ENCODE measurements at places on chromosomes 11 and 22. TPM values are rescaled to one million over a fixed set of nuclear protein-coding genes. Genes with fewer than 3 reads are reported as not detected.

- DNase-seq: peak; percentile 62
These were observed 7.3 kb upstream of the SYT7 start for GRCh38 chr11:61587951-61588727.

DNA sequence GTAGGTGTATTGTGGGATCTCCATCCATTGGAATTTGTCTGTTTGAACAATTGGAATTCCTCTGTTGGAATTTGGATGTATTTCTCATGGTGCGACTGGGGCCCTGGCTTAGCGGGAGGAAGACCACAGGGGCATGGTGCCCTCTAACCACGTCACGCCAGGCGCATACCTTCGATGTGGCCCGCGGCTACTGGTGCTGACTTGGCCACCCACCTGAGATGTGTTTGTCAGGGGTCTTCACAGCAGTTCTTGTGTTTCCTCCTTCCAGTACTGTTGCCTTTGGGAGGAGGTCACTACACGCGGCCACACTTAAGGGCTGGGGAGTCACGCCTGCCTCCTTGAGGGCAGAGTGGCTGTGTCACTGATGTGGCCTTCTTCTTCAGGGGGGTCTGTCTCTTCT, 36.6 kb upstream of the GRAMD4 start:
- DNase-seq: no peak

The OR51I1 gene
- polyA plus RNA-seq: not detected

- DNase-seq: peak; percentile 78
These were observed at the start of gene RRAS2 for GRCh38 chr11:14358729-14359439. Gene RRAS2 (minus strand): TSS chr11:14359183. CDS start chr11:14358870, 313 bp downstream.

DNA sequence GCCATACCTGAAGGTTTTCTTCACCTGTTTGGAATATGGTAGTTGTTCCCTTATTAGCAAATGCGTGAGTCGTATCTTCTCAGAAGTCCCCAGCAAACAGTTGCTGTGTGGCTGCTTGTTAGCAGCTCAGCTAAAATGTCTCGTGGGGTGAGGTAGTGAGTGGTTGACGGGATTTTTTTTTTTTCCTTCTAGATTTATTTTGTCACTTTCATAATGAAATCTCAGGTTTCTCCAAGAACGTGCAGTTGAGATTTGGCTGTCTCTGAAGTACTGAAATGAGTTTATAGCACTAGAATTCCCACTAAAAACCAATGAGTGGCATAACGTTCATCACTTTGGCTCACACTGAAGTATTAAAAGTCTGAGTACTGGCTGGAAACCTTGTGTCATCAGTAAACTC, 16.8 kb downstream of the RCN1 start:
- DNase-seq: no peak

DNA sequence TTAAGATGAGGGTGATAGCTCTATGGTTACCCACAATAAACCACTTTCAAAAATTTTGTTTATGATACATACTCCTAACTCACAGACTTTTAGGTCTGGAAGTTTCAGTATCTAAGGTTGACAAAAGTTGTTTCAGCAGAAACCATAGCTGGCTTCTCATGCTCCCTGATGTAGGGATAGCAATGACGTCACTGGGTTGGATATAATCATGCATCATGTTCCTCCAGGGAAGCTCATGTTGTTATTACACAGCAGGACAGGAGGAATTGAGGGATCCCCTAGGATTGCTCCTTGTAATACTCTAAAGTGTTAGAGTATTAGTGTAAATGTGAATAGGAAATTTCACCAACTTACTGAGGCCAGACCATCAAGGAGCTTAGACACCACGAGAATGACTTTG, 23.6 kb downstream of the APOL3 start:
- DNase-seq: no peak

DNA sequence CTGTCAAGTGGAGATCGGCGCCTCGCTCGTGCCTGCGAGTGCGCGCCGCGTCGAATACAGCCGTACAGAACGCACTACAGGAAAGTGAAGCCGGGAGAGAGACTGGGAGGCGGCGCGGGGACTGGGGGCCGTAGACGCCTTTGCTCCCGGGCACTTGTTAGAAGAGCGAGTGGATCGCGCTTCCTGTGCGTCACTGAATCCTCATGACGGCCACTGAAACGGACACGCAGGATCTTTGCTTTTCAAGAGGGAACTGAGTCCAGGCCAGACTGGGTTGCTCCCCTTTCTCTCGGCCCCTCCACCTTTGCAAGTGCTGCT, 314 bp downstream of the RIC8A start:
- DNase-seq: peak; percentile 43

DNA sequence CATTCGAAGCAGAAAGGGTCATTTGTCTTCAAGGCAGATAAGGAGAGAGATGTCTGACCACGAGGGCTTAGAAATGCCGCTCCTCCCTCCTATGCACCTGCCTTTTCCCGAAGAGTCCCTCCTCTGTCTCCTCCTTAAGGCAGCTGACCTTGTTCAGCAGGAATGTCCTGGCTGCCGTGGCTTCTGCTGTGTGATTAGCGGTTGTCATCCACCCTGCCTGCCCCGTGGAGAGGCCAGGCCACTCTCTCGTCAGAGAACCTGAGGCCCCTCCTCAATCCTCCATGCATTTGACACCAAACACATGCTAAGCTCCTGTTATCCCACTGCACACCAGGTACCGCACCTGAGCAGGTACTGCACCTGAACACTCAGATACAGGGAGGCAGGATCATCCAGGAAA, 834.6 kb downstream of the TBC1D22A start:
- DNase-seq: no peak

DNA sequence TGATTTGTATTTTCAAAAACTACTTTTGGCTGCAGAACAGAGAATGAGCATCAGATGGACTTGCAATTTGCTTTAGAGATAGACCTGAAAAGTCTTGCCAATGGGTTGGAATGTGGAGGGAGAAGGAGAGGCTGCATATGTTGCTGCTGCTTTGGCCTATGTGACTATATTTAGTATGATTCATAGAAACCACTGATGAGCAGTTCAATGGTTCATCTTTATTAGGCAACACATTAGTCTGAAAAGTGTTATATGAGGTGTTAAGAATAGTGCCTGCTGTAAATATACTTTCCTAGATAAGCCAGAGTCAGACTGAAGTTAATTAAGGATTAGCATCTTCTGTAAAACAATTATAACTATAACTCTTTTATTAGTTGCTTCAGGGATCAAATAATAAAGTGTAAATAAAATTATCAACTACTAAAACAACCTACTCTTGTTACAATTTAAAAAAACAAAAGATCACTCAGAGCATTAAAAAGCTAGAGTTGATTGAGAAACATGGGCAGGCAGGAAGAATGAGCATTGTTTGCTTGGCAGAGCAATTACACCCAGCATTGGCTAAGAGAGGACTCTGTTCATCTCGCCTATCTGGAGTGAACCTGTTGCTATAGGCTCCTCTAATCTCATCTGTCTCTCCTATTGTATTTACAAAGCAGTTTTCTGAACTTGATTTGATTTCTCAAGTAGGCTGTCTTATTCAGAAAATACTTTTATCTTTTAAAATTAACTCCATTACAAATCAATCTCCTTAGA, 36.3 kb downstream of the HORMAD2 start:
- no peak for DNase-seq

The OR2AG2 gene
- 0.01 TPM for polyA plus RNA-seq

The SLC25A45 gene
- 18.5 TPM for polyA plus RNA-seq
